ENCODE measurements at places on chromosomes 12 and 14.

DNA sequence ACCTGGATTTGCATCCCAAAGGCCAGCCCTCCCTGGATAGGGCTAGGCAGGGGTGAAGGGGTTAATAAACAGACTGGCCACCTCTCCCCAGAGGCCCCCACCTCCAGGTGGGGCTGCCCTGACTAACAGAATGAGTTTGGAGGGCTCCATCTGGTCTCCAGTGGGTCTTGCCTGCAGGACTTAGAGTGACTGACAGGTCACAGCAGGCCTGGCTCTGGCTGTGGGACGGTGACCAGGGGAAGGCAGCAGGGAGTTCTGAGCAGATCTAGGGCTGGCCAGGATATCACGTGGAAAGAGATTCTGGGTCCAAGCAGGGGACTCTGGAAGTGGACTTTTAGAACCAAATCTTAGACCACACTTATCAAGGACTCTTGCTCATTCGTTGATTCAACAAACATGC, 40.9 kb upstream of the LHX5 start:
- DNase-seq = no peak

DNA sequence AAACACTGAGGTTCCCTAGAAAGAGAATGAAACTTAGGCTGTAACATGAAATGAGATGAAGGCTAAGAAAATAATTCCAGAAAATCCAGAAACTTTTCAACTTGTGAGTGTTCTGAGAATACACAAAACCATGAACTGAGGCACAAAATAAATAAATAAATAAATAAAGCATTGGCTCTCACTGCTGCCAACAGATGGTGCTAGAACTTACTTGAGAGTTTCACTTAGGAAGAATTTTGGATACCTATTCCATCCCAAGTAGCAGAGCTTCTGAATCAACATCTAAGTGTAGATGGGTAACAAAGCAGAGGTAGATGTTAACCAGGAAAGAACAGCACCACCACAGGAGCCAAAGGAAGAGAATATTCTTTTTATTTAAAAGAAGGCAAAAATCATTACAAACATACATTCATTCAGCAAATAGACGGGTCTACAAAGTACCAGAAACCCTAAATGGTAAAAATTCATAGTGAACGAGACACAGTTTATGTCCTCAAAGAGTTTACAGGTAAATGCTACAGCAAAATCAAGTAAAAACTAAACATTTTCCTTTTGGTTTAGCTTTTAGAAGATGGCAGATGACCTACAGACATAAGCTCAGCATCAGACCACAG, 16.7 kb downstream of the EPS8 start:
- DNase-seq = no peak

- peak; percentile 70 for DNase-seq
Observed at GRCh38 chr14:63203618-63204406, 431 bp upstream of the RHOJ start.

DNA sequence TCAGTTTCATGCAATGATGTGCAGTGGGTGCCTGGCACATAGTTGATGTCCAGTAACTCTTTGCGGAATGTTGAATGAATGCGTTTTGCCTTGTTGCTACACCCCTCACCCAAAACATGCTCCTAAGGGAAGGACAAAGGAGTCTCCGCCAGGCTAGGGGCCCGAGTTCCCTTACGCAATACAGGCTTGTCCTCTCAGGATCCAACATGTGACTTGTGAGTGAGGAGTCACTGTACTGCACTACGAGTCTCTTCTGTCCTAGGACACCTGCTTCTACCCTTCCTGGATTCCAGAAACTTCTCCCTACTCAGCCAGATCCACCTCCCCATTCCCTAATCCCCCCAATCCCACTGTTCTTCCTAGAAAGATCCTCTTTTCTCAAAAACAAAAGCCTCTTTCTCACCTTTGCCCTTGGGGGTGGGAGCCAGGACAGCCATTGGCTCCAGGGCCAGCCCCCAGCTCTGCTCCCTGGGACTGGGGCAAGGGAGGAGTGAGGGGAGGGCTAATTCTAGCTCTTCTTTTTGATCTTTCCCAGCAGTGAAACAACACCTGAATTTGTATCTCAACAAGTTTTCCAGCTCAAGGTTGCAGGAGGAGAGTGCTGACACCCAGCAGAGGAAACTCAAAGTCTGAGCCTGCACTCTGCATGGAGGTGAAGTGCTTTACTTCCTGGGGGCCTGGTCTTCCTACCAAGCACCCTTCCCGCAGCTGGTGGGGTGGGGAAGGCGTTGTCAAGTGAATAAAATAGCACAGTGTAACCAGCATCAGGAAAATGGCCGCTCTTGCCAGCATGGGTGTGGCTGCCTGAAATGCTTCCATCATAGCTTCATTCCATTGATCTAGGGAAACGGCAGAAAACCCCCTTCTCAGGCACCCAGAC, 3.4 kb upstream of the OTUB2 start:
- no peak for DNase-seq

DNA sequence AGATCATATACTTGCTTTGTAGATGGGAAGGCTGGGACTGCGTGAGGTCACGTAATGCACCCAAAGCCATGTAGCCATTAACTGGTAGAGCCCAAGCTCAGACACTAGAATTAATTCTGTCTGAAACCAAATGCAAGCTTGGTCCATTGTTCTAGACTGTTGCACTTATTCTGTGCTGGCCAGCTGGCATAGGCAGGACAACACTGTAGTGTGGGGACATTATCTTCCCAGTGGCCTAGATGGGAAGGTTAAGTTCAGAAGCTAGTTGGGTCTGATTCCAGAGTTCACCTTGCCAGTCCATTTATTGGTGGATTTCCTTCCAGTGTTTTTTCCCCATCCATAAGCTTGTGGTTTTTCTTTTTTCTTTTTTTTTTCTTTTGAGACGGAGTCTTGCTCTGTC, 39.1 kb downstream of the KLC1 start:
- no peak for DNase-seq

DNA sequence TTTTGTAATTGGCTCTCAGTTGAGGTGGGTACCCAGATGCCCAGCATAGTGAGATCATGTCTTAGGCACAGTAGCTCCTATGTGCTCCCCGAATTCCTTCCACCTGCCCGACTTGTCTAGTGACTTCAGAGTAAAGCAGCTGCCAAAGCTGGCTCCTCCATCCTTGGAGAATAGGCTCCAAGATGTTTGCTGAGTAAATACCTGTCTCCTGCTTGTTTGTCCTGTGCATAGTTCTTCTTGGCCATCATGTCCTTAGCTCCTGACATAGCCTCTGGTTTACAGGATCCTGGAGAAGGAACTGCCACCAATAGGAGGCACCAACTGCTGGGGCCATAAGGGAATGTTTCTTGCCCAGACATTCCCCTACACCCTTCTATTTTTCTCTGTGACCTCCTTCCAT, 52.6 kb upstream of the CISTR start:
- no peak for DNase-seq

GRCh38 chr14:84272290-84272721, 1257.6 kb upstream of the FLRT2 start:
- DNase-seq = no peak

DNA sequence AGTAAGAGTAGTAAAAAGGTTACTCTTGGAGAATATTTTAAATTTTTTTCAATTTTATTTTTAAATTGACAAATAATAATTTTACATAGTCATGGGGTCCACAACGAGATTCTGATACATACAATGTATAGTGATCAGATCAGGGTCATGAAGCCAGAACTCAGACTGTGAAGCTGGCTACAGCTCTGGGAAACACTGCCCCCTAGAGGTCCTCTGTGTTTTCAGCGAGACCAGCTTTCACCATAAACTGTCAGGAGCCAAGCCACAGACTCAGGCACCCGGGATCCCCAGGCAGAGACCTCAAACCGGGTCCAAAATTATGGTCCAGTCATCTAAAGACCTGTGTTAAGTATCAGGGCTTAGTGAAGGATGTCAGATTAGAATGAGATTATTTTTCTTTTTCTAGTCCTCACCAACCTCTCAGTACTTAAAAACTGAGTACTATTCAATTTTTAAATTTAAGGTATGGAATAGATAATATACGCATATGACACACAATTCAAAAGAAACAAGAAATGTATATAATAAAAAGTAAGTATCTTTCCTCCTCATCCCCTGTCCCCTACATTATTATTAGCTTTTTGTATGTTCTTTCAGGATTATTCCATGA, 397.1 kb downstream of the MDGA2 start:
- no peak for DNase-seq

- peak; percentile 75 for DNase-seq
Observed at GRCh38 chr12:4997939-4998338, 45.7 kb upstream of the KCNA5 start.

- DNase-seq = no peak
Observed at GRCh38 chr12:96493106-96493505, 3.7 kb downstream of the CFAP54 start.

DNA sequence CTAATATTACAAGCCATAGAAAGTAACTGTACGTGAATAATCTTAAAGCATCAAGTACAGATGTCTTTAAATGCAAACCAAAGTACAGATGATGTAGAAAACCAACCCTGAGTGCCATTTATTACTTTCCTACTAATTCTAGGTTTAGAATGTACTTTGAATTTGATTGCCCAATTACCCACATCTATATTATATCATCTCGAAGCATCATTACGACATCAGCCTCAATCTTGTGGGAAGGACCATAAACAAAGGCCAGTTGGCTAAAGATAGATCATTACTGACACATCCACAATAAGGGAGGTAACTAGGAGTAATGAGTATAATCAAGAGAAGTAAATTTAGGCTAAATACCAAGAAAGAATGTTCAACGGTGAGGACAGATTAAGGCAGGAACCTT, 478.9 kb downstream of the BCAT1 start:
- DNase-seq = no peak

- no peak for DNase-seq
Observed at GRCh38 chr14:32947792-32948191, 9.1 kb downstream of the NPAS3 start.

- no peak for DNase-seq
Observed at GRCh38 chr12:56601503-56601902, 28.6 kb downstream of the BAZ2A start.

DNA sequence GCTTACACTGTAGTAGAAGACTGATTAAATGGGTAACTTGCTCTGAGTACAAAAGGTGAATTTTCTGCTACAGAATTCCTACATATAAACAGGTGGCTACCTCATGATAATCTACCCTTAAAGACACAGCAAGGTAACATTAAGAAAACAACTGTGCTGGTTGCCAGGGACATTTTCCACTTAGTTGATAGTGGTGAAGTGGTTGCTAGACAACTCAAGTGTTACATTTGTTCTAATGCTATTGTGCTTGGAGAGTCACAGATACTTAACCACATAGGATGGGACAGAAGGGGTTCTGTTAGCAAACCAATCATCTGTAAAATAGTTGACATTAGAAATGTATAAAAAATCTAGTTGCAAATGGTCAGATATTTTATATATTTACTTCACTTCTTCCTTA, 870.3 kb upstream of the SEL1L start:
- DNase-seq = no peak

DNA sequence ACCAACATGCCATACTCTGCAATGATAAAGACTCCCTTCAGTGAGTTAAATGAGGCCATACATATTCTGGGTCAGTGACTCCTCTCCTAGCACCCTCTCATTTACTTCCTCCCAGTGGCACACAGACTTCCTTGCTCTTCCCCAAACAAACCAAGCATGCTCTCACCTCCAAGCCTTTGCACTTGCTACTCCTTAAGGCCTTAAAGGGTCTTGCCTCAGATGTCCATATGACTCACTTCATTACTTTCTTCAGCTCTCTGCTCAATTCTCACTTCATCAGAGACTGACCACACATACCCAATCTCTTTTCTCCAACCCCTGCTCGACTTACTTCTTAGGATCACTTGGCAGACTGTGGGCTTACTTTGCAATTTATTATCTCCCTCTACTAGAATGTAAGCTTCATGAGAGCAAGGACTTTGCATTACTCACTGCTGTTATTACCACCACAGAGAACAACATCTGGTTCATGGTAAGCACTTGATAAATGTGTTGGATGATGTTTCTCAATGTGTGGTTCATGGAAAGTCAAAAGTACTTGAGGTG, 22.8 kb downstream of the DDX24 start:
- no peak for DNase-seq

GRCh38 chr12:5124401-5124800, 80.7 kb downstream of the KCNA5 start:
- no peak for DNase-seq

- DNase-seq = no peak
Observed at GRCh38 chr12:76450690-76451089, 102.5 kb upstream of the BBS10 start.

DNA sequence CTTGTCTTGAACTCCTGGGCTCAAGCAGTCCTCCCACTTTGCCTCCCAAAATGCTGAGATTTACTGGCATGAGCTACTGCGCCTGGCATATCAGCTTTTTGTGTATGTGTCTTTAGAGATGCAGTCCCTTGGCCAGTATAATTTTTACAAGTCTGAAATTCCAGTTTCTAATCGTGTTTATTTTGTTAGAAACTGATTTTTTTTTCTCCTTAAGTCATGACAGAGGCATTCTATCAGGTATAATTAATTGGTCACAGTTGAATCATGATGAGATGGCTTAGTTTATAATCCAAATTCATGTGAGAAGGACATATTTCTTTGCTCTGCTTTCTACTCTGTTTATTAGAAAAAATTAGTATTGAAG, 98.9 kb downstream of the PCNX1 start:
- no peak for DNase-seq

- no peak for DNase-seq
Observed at GRCh38 chr12:21223930-21224329, 92.9 kb downstream of the SLCO1B1 start.

DNA sequence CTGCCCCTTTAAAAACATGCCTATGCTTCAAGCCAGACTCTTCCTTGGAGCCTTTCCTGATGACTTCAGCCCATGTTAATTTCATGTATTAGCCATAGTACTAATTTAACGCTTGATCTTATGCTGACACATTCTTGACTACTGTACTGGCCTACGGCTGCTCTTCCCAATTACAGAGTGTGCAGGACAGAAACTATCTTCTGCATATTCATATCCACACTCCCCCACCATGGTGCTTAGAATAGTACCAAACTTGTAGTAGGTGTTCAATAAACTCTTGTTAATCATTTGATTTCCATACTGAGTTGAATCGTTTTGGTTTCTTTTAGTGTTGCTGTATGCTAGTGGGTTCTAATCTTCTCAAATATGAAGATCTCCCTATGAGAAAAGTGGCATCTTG, 21.8 kb upstream of the DGLUCY start:
- DNase-seq = no peak

DNA sequence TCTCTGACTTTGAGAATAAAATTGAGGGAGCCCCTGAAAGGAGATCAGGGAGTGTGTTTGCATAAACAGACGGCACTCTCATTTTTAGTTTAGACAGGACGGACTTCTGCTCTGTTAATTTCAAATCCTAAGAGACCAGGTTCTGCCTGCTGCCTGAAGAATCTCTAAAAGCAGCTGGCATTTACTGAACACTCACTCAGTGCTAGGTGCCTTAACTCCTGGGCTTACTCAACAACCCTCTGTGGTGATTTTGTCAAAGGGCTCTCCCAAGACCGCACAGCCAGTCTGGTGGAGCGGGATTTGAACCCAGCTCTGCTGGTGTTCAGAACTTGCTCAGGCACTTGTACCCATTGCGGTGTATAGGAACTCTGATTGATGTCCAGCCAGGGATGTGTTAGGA, 2.2 kb downstream of the ORAI1 start:
- no peak for DNase-seq

DNA sequence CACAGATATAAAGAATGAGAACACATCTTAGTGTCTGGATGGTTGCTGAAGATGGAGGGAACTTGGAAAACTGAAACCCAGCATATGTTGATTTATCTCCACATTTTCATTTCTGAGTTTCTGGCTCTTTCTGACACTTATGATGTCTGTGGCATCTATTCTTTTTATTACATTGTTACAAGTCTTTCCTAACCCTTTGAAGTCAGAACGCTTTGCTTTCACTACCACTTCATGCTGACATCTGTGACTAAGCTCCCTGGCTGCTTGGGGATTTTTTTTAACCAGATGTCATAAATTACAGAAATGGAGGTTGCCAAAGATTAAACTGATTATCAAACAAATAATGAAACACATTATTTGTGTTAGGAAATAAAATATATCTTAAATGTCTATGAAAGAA, 188.7 kb downstream of the KITLG start:
- DNase-seq = no peak
